ENCODE measurements at places on chromosomes 1 and 21.

- no peak for DNase-seq
Observed at GRCh38 chr1:3107201-3107600, 38.2 kb downstream of the PRDM16 start.

GRCh38 chr1:116881879-116882520 is 27.7 kb upstream of the PTGFRN start:
- DNase-seq = peak; percentile 41

DNA sequence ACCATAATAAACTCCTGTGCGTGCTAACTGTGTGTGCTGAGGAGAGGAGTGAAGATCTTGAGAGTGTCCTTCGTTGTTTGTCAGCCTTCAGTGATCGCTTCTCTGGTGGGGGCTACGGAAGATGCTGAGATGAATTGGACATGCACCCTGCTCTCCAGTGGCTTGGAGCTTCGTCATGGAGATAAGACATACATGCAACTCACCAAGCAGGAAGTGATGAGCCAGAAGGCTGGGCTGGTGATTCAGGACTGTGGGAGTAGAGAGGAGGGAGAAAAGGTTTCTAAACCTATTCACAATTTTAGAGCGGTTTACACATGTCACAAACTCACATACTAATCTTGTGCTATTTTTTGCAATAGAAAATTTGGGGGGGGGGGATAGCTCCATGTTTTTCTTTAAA is 128.9 kb upstream of the ADAR start:
- peak; percentile 61 for DNase-seq

- no peak for DNase-seq
Observed at GRCh38 chr1:73898540-73898939, 299.4 kb downstream of the LRRIQ3 start.

DNA sequence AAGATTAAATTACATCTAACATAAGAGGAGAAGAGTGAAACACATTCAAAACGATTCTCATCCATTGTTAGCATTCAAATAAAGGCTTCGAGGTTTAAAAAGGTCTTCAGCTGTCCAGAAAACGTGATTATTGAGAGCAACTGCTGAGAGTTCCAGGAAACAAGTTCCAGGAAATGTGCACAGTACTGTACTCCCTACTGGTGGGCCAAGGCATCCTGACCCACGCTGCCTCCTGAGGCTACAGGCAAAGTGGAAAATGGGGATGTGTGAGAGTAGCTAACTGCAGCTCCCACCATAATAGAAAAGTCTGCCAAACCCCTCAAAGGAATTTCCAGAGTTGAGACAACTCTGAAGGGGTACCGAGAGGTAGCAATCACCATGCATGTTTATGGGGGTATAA is 2.0 kb downstream of the VAV3 start:
- no peak for DNase-seq

- DNase-seq = no peak
Observed at GRCh38 chr21:37364722-37365121, 1.9 kb upstream of the DYRK1A start.

GRCh38 chr1:201593200-201593921 is 54.4 kb downstream of the NAV1 start:
- no peak for DNase-seq

- DNase-seq = no peak
Observed at GRCh38 chr1:31576743-31577455, 584 bp downstream of the TINAGL1 start.

DNA sequence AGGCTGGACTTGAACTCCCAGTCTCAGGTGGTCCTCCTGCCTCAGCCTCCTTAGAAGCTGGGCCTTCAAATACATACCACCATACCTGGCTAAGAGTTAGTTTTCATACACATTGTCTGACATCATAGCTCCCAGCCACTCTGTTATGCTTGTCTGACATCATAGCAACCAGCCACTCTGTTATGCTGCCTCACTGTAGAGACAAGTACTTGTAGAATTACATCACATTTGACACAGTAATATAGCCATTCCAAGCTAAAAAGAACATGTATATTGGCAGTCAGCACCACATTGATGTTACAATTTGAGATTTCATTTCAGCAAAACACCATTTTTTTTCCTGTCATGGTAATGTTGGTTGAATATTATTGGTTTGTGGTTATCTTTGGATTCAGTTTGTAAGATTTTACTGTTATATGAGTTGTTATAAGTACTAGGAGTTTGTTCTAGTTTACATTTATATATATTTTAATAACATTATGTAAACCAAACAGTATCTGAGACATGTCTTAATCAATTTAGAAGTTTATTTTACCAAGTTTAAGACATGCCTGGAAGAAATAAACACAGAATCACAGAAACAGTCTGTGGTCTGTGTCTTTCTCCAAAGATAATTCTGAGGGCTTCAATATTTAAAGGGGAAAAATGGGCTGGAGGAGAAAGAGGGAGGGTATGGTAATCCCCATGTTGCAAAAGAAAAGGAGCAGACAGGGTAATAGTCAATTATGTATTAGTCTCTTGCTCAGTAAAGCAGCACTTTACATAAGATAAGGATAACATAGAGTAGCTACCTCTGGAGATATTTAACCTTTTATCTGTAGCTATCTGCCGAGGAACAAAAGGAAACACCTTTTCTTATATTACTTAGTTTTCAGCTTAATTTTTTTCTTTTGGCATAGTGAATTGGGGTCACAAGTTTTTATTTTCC is 43.0 kb downstream of the XPR1 start:
- no peak for DNase-seq

- DNase-seq = no peak
Observed at GRCh38 chr1:30774550-30775432, 17.2 kb upstream of the LAPTM5 start.

DNA sequence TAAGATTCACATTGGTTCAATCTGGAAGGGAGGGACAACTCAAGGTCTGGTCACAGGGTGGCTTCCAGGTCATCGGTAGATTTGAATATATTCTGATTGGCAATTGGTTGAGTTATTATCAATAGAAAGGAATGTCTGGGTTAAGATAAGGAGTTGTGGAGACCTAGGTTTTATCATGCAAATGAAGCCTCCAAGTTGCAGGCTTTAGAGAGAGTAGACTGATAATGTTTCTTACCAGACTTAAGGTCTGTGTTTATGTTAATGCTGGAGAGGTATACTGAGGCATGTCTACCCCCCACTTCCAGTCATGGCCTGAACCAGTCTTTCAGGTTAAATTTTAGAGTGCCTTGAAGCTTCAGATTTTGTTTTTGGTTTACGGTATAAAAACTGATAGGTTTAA is 29.7 kb downstream of the USP25 start:
- DNase-seq = no peak

DNA sequence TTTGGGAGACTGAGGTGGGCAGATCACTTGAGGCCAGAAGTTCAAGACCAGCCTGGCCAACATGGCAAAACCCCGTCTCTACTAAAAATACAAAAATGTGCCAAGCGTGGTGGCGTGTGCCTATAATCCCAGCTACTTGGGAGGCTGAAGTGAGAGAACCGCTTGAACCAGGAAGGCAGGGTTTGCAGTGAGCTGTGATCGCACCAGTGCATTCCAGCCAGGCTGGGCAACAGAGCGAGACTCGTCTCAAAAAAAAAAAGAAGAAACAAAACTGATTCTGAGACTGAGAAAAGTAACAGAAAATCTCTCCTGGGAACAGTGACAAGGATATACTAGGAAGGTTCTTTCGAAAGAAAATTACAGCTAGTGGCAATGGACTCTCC is 20.9 kb downstream of the USP48 start:
- DNase-seq = no peak

DNA sequence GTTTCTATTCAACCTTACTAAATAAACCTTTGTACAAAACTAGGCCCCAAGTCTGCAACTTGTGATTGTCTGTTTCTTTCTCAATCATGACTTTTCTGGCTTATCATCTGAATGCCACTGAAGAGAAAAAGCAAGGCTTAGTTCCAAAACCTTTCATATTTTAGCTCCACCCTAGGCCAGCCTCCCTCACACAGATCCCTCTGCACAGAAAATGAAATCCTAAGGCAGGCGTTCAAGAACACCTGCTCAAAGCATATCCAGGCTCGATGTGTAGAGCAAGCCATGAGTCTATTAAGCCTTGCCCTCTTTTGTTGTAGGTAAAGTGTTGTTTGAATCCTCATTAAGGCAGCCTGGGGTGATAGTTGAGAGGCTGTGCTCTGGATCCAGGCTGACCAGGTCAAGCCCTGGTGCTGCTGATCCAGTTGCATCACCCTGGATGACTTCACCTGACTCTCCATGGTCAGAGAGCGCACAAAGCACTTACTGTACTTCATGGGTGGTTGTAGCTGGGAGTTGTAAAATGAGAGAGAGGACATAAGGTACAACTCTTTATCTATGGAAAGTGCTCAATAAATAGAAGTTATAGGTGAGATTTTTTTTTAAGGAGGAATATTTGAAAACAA is 39.0 kb downstream of the FYB2 start:
- no peak for DNase-seq

DNA sequence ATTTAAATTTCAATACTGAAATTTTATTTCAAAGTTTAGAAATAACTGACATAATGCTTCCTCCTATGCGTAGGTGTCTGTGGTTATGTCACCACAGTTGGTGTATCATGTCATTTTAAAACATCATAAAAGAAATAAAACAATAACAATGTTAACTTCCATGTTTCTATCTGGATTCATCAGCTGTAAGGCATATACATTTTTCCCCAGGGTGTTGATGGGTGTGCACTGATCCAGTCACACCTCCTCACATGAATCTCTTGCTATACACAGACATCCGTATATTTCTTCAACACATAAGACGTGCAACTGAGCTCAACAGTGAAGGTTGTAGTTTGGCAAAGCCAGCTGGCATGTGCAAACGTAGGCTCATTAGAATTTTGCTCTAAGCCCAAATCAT is 6.2 kb downstream of the KCNA3 start:
- DNase-seq = no peak

DNA sequence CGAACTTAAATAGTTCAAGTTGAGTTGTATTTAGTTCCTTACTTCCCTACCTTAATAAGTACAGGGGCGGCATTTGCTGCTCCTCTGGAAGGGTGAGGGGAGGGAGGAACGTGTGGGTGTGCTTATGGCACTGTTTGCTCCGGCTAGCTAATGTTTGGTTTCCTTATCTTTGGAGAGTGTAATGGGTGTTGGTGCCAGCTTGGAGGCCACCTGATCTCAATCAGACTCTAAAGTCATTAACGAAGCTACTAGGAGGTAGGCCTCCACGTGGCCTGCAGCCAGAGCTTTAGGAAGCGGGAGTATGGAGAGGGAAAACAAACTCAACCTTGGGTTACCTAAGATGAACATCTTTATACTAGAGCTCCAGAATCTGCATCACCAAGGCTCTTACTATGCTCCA is 43.0 kb upstream of the RAP1A start:
- no peak for DNase-seq

- no peak for DNase-seq
Observed at GRCh38 chr1:89069951-89070350, 4.9 kb upstream of the GBP1 start.

DNA sequence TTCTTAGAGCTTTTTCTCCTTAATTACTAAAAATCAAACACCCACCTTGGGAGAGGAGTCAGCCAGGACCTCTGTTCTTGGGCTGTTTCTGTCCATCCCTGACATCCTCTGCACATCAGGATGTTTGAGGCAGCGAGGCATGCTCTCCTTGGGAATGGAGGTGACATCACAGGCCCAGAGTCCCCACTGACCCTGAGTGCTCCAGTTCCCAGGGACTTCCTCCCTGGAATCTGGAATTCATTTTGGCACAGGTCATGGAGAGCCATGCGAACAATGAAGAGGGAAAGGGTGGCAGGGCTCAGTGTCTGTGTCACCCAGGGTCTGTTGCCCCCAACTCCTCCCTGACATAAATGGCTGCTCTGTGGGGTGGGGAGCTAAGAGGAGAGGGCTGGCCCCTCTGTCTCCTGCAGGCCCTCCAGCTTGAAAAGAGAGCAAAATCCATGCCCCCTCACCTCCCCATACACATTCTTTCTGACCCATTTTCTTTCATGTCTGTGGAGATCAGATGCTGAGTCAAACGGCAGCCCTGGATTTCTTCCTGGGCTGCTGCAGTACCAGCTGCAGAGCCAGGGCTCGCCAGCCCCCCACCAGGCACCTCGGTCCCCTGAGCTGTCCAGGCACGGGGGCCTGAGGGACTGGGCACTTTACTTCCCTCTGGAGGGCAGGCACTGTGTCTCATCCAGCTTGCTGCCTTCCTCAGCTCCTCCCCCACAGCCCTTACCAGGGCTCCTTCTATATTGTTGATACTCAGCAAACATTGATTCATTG is 102.0 kb downstream of the NMNAT2 start:
- DNase-seq = no peak

- no peak for DNase-seq
Observed at GRCh38 chr1:50474859-50475809, 51.9 kb upstream of the DMRTA2 start.

DNA sequence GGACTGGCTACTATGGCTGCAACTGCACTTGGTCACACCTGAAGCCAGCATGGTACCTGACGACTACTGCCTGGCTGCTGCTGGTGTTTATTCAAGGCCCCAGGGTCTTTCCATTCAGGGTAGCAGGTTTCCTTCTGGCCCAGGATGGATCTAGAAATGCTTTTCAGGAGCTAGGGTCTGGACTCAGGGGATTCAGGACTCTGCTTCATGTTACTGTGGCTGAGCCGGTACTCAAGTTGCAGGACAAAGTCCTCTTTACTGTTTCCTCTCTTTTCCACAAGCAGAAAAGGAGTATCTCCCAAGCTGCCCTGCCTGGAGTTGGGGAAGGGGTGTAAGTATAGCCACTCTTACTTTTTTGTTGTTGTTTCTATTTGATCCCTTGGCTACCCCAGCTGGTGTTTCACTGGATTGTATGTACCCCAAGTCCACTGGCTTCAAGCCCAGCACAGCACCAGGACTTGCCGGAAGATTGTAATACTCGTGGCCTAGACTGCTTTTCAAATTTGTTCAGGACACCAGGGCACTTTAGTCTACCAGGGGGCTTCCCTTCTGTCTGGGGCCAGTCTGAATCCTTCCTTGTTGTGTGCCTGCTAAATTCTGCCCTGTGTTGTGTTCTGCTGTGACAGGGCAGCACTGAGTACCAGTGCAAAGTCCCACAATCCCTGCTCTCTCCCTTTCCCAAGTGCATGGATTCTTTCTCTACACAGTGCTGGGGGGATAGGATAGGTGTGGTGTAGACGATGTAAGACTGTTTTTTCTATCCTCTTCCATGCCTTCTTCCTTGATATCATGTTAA is 248.5 kb downstream of the GPR52 start:
- no peak for DNase-seq

DNA sequence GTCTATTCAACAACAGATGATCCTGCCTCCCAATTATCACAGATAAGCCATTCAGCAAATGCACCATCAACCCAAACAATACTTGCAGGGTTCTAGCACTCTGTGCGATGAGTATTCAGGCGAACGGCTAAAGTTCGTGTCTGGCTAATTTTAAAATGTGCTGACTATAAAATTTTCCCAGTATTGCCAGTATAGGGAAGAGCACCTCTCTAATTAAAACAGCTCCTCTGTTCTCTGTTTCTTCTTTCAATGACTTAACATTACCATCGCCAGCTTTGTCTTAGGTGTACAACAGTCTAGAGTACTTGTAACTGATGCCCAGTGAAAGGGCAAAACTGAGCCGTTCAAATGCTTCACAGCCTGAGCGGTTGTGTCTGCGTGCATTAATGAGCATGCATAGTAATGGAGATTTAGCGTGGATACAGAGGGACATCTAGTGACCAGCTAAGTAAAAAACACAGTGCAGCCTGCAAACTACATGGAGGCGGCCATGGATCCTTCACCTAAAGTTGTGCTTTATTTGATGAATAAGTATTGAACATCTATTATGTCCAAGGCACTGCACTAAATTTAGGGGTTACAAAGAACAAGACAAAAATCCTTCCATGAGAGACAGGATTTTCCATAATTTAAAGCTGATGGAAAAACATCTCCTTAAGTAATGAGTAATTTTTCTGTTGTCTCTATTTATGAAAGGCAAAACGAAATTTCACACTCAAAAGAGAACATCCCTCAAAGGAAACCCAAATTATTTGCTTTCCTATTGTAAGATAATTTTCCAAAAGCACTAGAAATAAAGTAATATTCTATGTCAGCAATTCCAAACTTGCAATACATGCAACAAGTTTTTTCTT is 120.0 kb downstream of the SETD4 start:
- no peak for DNase-seq
